ENCODE measurements at places on chromosomes 12 and 14.

- DNase-seq: no peak
Observed at GRCh38 chr12:28689398-28690175, 459.5 kb upstream of the FAR2 start.

DNA sequence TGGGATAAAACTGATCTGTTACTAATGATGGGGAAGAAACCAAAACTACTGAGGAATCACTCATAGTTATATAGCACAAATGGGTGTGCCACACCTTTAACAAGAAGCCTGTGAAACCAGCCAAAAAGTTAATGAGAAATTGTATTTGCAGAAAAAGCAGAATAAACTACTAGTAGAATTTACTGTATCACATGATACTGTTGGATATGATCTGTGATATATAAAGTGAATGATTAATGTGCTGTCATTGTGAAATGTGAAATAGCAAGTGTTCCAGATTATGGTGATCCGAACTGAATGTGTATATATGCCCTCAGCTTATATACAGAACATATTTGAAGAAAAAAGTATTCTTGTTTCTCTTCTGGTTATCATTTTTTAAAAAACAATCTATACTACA, 30.5 kb downstream of the VEZT start:
- no peak for DNase-seq

- DNase-seq: no peak
Observed at GRCh38 chr14:31261859-31262731, 54.5 kb upstream of the HECTD1 start.

- no peak for DNase-seq
Observed at GRCh38 chr12:6632026-6632983, 3.5 kb downstream of the LPAR5 start.

DNA sequence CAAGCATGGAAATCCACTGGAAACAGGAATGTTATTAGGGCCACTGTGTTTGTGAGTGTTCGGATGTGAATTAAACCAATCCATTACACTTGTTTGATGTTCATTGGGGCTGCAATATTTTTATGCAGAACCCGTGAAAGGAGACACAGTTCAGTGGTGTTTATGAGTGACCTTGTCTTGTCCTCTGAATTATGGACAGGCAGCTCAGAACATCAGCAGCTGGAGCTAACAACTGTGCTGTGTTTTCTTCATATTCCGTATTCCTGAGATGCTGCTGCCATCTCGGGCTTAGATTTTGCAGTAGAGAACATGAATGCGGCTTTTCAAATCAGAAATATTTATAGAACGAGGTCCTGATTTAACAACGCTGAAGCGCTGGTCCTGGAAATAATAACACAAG, 20.3 kb upstream of the CACNA1C start:
- DNase-seq: no peak

All from stimulated activated CD8-positive, alpha-beta memory T cell treated with anti-CD3 and anti-CD28 coated beads, Interleukin-12 subunit alpha, Interleukin-12 subunit beta, amount 100 ng/mL, for 1 hour (primary cell).